ENCODE measurements at places on chromosomes 4 and X. TPM values are rescaled to one million over a fixed set of nuclear protein-coding genes. Genes with fewer than 3 reads are reported as not detected.

GLRA3 gene
- total RNA-seq = not detected

- no peak for DNase-seq
Measured at GRCh38 chr4:13605330-13605729, 22.2 kb downstream of the BOD1L1 start.

DNA sequence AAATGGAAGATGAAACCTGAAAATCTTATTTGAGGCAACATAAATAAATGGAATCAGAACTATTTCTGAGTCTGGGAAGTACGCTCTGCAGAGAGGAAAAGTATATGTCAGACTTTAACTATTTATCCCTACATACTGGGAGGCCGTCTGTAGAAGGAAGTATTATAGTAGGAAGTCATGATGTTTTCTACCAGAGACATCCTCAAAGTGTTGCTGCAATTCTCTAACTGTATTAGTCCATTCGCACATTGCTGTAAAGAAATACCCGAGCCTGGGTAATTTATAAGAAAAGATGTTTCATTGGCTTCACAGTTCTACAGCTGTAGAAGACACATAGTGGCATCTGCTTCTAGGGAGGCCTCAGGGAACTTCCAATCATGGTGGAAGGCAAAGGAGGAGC lies 88.7 kb upstream of the TBL1X start:
- no peak for DNase-seq

PGAM4 gene
- not detected for total RNA-seq

SRPK3 gene
- total RNA-seq = not detected

Measured in HepG2 (cell line).